Fibroblast of villous mesenchyme (primary cell): ENCODE measurements at places on chromosomes 1 and 21. TPM values are rescaled to one million over a fixed set of nuclear protein-coding genes. Genes with fewer than 3 reads are reported as not detected.

GRCh38 chr1:41720861-41721410, 197.8 kb downstream of the HIVEP3 start:
- DNase-seq, result no peak

- peak; percentile 63 for DNase-seq
These were observed 83.8 kb downstream of the HSF2BP start for GRCh38 chr21:43575473-43575844.

Gene NHLH1
- total RNA-seq, result under 0.01 TPM in 1 of 2 replicates, not detected in the other

Gene TSHB
- not detected in 2 replicates for total RNA-seq

GRCh38 chr1:27821761-27822315, 8.7 kb upstream of the PPP1R8 start:
- DNase-seq, result peak; percentile 67

DNA sequence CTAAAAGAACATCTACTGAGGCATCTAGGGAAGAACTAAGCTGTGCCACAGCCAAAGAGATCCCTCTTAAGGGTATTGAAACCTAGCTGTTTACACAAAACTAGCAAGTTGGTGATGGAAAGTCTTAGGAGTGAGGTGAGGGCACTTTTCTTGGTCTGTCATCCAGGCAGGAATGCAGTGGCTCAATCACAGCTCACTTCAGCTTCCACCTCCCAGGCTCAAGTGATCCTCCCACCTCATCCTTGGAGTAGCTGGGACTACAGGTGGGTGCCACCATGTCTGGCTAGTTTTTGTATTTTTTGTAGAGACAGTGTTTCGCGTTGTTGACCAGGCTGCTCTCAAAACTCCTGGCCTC, 2.4 kb downstream of the PLEKHO1 start:
- DNase-seq, result peak; percentile 21

Gene BRINP3
- not detected in 2 replicates for total RNA-seq

Gene KIF2C
- total RNA-seq, result 18.7 and 26.8 TPM in 2 replicates

GRCh38 chr21:33893917-33894316, 21.7 kb downstream of the ATP5PO start:
- DNase-seq, result no peak

DNA sequence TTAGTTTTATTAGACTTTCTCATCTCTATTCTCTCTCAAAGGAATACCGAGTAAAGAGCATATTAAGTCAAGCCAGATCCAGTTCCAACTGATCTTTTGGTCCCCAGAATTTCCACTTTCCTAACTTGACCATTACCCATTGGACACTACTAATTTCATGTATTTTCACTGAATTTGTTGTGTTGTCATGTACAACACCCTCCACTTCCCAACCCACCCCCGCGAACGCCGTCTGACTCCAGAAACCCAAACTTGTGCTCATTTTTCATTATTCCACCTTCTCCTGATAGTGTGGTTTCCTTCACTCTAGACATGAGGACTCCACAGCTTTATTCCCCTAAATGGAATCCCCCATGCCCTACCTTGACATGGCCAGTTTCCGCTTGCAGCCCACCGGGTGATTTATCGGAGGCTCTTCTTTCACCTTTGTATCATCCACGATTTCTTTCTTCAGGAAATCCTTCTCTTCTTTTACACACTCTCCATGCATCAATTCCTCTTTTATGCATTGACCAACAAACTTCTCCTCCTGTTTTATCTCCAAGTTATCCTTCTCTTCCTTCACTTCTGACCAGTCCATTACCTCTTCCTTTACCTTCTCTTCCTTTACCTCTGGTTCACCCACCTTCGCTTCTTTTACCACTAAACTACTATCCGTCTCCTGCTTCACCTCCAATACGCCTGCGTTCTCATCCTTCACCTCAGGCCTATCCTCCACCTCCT, 805 bp downstream of the ZNHIT6 start:
- no peak for DNase-seq

DNA sequence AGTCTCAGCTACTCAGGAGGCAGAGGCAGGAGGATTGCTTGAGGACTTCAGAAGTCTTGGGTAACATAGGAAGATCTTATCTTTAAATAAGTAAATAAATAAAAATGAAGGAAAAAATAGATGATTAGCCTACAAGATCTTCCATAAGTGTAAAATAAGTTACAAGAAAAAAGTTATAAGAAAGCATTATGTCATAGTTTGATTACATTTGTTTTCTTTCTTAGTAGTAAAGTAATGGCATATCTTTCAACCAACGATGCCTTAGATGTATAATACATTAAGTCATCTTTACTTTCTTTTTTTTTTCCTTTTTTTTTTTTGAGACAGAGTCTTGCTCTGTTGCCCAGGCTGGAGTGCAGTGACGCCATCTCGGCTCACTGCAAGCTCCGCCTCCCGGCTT, 46.5 kb downstream of the SNRPE start:
- no peak for DNase-seq

DNA sequence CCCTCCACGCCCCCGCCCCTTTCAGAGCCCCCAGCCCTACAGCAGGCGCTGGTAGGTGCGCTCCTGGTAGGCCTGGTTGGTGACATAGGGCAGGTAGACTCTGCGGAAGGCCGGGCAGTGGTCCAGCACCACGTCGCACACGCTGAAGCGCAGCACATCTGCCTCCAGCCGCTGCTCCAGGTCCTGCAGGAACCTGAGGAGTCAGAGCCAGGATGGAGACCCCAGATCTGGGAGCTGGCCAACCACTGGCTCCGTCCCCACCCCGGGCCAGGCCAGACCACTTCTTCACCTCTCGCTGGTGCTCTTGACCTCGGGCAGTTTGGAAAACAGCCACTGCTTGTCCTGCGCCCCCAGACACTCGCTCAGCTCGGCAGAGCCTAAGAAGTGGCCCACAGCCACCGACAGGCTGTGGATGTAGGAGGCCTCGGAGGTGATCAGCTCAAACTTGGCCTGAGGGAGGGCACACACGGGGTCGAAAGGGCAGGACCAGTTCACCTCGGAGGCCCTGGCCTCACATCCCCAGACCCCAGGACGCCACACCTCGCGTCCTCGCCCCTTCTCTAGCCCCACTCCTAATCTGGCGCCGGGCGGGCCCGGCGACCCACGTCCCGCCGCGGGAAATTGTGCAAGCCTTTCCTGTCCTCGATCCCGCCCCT, 6.4 kb downstream of the ARHGEF19 start:
- no peak for DNase-seq

GRCh38 chr1:227942021-227942715, 5.6 kb downstream of the WNT9A start:
- DNase-seq, result no peak

- peak; percentile 68 for DNase-seq
These were observed 7.3 kb downstream of the GNG4 start for GRCh38 chr1:235642011-235642942.

GRCh38 chr1:85202092-85202863, 1.5 kb upstream of the SYDE2 start:
- no peak for DNase-seq

GRCh38 chr1:3319874-3320245, 134.6 kb upstream of the ARHGEF16 start:
- peak; percentile 67 for DNase-seq

Gene OLFM3
- not detected in 2 replicates for total RNA-seq

GRCh38 chr1:205275916-205276688, 45.4 kb downstream of the NUAK2 start:
- DNase-seq, result no peak

DNA sequence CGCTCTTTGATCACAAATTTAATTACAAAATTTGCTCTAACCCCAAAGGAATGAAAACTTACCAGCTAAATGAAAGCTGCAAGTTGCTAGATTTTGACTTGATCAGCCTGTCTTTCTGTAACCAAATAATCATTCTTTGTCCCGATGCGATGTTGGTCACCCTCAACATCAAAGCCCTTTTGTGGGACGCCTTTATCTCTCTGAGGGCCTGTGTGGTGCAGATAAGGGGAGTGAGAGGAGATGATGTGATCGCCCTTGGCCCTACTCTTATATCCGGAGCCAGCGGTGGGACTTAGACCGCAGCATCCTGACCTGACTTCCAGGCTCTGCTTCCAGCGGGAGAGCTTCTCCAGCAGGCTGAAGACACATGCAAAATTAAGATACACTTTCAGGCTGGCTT, 19.3 kb upstream of the UMODL1 start:
- DNase-seq, result peak; percentile 5

DNA sequence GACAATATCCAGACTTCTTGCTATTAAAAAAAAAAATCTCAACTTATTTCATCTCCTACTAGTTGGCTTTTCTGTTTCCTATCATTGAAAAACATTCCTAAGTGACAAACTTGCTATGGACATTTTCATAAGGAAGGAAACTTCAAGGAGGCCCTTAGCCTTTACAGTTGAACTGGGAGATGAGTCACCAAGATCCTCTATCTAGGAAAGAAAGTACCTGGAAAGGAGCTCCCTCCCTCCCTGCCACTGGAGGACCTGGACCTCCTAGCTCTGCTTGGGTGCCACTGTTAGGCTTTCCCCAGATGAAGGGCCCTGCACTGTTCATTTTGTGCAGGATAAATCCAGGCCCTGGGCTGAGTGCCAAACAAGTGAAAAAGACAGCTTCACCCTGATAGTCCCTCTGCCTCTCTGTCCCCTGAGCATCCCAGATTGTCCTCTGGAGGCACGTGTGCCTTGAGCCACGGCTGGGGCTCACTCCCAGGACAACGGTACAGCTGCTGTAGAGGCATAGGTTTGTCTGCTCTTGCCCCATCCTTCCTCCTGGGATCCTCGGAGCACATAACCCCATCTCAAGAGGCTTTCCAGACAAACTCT, 40.2 kb upstream of the SOX13 start:
- peak; percentile 21 for DNase-seq

DNA sequence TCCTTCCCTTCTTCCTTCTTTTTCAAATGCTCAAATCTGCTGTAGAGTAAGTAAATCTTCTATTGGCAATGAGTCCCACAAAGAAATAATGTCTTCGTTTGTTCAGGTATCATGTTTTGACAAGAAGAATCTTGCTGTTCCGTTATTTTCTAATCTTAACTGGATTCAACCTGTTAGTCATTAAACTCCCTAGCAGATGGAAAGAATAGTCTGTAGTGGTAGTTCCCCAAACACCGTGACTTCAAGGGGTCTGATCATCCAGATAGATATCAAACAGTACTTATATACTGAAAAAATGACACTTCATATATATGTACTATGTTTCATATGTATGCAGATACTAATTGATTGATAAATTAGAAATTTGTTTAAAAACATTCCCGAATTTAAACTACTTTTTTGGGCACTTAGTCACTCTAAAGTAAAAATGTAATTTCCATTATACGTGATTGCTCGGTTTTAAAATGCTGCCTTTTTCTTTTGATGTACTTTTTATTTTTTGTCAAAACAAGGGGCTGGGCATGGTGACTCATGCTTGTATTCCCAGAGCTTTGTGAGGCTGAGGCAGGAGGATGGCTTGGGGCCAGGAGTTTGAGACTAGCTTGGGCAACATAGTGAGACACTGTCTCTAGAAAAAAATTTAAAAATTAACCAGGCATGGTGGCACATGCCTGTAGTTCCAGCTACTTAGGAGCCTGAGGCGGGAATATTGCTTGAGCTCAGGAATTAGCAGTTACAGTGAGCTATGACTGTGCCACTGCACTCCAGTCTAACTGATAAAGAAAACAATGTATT, 335.7 kb upstream of the SNX7 start:
- peak; percentile 85 for DNase-seq

Gene SH3BGR
- total RNA-seq, result 2.2 and 2.6 TPM in 2 replicates

DNA sequence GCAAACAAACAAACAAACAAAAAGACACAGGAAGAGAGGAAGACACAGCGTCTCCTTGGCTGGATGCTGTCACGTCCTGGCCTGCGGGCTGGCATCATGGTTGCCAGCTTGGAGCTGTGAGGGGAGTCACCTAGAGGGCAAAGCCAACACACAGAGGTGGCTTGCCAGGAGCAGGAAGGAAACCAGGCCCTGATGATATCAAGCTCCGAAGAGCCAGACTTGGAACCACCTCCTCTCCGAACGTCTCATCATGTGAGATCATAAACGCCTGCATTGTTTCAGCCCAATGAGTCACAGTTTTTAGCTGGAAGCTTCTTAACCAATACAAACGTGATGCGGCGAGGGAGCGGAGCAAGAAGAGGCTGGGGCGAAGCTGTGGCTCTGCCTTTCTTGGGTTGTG, 8.7 kb downstream of the PLA2G2D start:
- peak; percentile 64 for DNase-seq

GRCh38 chr21:28455253-28455600, 537.5 kb downstream of the LTN1 start:
- DNase-seq, result no peak

DNA sequence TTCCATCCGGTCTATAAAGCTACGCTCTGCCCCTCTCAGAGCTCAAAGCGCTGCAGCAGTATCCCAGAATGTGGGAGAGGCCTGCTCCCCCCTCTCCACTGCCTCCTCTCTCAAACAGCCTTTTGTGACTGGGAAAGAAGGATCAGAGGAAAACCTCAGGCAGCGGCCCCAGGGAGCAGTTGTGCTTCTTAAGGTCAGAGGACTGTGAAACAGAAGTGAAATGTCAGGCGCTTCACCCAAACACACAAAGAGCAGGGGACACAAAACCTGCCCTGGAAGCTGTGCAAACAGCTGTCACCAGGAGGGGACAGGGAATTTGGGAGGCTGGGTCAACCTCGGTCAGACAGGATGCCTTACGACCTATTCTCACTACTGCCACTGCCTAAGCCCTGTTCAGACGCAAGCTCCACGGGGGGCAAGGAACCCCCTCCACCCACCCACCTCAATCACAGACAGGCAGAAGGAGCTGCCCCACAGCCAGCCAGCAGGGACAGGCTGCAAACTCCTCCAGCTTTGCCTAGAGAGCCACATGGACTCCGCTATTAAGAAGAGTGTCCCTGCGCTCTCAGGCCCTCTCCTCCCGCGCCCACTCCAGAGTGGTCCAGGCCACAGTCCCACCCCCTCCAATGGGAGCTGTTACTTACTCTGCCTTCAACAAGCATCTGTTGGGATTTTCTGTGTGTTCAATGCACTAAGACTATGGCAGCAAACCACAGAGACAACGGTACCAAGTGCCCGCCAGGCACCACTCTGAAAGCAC, 14.6 kb downstream of the SSBP3 start:
- DNase-seq, result no peak

DNA sequence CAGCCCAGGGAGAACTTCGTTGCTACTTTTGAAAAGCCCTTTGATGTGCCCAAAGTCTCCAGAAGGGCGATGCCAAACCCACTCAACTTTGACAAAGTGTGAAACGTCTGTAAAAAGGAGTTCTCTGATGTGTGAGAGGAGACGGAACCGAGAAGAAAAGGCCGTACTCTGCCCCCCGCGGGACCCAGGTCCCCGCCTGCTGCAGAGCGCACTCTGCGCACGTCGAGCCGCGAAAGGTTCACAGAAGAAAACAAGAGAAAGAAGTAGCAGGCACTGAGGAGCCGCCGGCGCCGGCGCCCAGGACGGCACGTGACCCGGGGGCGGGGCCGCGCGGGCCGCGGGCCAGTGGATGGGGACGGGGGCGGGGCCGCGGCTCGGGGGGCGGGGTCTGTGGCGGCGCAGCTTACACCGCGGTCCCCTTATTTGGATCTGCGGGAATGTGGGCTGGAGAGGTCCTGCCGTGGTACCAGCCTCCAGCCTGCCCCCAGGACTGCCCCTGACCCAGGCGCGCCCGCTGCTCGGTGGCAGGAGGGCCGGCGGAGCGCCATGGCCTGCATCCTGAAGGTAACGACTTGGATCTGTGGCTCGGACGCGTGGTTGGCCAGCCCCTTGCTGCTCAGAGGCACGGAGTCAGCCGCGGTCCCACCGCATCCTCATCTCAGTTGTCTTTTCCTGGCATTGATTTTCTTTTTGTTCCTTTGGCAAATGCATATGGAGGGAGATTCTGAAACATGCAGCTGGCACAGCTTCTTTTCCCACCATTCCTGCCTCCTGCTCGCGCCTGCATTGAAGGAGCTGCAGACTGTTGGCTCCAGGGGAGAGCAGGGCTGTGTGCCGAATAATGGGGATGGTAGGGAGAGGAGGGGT, at the start of gene ST6GALNAC3:
Gene ST6GALNAC3 (plus strand): TSS at position 426 of the 867 bp plus-strand sequence.
- DNase-seq, result peak; percentile 53

Gene ANXA9
- 0.32 and 0.86 TPM in 2 replicates for total RNA-seq

Gene S100A9
- total RNA-seq, result not detected in 2 replicates
